ENCODE measurements at places on chromosomes 6 and 20.

DNA sequence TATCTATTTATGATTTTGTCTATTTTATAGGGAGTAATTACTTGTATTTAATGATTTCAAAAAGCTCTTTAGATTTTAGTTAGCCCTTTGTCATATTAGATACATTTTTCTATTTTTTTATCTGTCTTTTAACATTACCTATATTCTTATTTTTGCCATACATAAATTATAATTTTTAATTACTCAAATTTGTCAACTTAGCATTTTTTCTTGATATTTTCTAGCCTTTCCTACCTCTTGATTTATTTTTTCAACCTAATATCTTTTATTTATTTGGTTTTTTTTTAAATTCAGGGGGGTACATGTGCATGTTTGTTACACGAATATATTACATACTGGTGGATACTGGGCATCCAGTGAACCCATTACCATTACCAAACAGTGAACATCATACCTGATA is 114.3 kb upstream of the F13A1 start:
- no peak for DNase-seq

GRCh38 chr6:158061709-158062461 is 80.2 kb downstream of the SYNJ2 start:
- DNase-seq = no peak

DNA sequence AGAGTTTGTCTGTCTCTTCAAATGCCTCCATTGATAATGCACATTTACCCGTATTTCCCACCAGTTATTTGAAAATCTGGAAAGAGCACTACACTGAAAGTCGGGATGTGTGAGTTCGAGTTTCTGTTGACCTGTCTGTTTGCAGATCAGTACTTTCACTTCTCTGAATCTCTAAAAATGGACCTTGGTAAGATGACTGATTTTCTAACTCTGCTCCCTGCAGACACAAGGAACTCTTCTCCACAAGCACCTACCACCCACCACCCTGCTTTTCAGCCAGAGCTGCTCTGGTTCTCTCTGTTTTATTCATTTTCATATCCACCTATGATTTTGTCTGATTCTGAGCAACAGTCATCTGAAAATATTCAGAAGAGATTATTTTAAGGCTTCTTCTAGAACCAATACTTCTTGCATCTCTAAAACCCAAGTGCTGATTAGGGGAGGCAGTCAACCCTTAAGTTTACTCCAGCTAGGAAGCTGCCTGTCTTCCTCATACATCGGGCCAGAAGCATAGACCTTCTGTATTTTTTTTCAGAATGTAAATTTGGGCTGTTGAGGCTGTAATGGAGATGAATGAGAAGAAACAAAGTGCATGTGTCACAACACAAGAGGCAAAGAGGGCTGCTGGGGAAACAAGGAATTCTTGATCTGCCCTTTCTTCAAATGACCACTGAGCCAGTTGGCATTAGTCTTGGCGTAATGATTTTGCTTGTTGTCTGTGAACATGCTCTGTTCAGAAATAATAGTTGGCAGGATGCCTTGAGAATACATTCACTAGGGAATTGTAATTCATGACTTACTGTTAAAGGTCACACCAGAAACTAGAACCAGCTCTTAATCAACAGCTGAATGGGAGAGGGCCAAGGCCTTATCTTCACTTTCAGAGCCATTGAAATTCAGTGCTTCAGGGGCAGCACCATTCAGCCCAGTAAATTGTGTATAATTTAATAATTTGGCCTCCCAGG is 85.4 kb upstream of the MYLIP start:
- DNase-seq = no peak

DNA sequence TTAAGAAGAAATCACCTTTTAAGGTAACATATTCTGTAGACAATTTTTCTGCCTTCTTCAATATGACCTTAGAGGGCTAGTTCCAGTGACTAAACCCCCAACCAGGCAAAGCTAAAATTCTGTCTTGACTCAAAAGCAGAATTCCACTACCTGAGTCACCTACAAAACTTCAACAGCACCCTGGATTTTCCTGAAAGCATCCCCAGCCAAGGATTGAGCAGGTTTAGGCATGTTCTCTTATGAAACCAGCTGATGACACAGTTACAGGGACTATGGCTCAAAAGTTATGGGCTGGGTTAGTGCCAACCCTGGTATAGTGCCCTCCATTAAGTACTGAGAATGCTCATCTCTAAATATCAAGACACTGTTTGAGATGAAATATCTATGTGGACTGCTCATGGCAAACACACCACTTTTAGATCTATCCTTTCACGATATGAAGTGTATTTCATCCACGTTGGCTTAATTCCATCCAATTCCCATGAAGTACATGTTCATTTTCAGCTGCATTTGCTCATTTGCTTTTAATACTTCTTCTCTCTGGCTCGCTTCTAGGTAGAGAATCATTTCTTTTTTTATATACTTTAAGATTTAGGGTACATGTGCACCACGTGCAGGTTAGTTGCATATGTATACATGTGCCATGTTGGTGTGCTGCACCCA is 53.6 kb upstream of the TNFAIP3 start:
- no peak for DNase-seq

DNA sequence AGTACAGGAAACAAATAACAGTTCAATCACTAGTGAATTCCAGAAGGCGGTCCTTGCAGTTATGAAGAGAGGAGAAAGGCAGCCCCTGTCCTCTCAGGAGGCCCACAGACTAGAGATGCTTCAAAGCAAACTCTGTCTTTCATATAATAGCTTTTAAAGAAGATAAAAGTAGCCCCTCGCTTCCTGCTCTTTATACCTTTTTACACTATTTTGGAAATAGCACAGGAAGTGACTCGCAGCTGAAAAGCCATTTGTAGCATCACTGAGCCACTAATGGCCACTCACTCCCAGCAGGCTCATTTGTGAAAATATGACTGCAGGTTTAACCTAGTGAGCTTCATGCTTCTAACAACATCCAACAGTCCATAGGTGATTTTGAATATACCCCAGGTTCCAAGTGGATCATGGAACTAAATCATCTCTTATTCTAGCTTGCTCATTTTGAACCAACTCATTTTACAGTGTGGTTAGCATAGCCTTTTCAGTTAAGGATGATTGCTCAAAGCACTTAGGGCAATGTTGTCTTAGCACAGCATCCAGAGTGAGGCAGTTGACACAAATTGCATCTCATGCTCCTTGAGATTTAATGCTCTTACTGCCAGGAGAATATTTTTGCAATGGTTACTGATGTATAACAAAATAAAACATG is 136.0 kb upstream of the NRSN1 start:
- DNase-seq = no peak

GRCh38 chr6:141244366-141244765 is 888.4 kb upstream of the GJE1 start:
- DNase-seq = no peak

DNA sequence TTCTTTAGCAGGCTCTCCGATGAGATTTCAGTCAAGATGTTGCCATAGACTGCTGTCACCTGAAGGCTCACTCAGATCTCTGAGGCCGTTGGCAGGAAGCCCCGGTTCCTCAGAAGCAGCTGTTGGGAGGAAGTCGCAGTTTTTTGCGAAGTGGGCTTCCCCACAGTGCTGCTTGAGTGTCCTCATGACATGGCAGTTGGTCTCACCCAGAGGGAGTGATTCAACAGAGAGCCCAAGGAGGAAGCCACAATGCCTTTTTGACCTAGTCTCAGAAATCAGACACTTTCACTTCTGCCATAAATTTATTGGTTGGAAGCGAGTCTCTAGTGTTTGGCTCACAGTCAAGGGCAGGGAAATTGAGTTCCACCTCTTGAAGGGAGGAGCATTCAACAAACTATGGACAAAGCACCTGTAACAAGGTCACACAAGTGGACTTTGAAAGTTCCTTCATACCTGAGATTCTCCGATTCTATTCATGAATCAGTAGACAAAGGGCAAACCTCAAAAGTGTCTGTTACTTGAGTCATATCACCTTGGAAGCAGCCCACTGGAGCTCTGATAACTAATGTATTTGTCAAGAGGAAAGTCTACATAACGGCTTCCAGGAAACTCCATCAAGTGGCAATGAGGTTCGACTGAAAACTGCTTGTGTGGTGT is 208.3 kb downstream of the TASP1 start:
- DNase-seq = no peak

GRCh38 chr6:157637941-157638662 is 184.9 kb upstream of the SNX9 start:
- DNase-seq = no peak

DNA sequence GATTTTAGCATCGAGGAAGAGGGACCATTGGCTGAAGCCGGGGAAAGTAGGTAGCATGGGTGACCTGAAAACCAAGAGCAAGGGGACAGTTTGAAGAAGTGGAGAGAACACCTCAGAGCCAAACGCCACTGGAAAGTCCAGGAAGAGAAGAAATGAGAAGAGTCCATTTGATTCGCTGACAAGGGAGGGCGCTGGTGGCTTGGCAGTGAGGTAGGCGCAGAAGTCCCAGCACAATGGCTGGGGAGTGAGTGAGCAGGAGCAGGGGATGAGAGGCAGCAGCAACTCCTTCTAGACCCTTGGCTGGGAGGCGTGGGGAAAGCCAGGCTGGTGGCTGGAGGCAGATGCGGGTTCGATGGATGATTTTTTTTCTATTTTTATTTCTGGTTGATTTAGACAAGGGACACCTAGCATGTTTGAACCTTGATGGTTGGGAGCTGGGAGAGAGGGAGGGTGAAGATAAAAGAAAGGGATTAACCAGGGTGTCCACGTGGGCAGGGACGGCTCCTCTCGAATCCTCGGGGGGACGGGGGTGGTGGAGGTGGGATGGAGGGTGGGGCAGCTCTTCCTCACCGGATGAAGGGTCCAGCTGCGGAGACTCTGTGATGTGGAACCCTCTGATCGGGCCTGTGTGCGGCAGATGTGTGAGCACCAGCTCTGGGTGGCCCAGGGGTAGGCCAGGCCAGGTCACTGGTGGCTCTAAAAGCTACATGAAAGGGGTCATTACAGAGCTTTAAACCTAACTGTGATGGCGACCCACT is 164.2 kb downstream of the NFATC2 start:
- DNase-seq = peak; percentile 20

DNA sequence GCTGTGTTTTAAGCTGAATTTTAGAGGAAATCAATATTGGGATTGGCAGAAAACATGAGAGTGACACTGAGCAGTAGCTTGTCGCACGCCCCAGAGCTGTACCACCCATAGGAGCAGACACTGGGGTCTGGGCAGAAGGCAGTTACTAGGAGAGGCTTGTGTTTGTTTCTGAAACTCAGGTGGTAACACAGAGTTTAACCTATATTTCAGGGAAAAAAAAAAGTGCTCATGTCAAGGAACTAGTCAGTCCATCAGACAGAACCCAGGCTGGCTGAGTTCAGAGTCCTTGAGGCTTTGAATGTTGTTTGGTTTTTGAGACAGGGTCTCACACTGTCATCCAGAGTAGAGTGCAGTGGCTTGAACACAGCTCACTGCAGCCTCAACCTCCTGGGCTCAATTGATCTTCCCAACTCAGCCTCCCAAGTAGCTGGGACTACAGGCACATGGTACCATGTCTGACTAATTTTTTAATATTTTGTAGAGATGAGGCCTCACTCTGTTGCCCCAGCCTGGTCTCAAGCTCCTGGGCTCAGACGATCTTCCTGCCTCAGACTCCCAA is 6.6 kb downstream of the SLC22A1 start:
- no peak for DNase-seq

- no peak for DNase-seq
These were observed 73.7 kb downstream of the SLC22A3 start for GRCh38 chr6:160421854-160422253.

DNA sequence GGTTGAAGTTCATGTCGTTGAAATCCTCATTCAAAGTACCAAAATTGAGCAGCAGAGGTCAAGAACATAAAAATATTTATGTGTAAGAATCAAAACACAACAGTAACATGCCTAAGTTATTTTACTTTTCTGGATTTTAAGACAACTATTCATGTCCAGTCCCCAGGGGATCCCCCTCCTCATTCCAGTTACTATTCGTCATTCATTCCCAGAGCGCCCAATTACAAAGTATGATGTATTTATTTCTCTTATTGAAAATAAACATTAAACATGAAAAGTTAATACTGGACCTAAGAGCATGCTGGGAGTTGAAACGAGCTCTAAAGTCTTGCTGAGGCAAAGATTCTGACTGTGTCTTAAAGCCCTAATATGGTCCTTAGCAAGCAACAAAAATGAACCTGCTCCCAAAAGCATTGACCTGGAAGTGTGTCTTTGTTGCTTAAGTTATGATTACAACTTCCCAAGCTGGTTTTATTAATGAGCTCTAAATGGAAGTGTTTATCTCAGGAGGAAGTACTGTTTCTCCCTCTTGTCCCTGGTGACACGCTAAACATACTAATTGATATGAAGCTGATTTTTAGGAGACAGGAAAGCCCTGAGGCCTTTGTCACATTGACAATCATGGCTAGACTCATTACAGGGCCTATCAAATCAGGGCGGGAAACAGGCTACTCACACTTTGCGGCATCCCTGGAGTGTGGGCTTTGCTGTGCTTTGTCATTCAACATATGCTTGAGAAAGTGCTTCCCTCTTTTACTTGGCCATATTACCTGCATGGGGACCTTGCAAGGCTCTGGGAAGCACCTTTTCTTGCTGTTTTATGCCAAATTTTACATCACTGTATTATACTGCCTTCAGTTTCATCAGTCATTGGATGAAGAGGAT is 192.2 kb upstream of the DTNBP1 start:
- DNase-seq = no peak

DNA sequence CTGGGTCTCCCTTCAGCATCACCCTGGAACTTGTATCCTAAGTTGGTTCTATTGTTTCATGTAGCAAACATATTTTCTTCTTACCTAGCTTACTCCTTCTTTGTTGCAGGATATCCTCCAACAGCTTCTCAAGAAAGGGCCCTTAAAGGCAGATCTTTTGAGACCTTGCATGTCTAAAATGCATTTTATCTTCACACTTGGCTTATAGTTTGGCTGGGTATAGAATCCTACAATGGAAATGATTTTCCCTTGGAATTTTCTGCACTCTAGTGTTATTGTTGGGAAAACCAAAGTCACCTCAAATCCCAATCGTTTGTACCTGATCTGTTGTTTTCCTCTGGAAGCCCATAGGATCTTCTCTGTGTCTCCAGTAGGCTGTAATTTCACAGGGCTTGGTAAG is 12.1 kb upstream of the TGM6 start:
- DNase-seq = no peak

GRCh38 chr6:31952140-31952805 is 6.4 kb downstream of the CFB start:
- peak; percentile 52 for DNase-seq

- peak; percentile 41 for DNase-seq
These were observed 1163.6 kb upstream of the CITED2 start for GRCh38 chr6:140537834-140538705.

DNA sequence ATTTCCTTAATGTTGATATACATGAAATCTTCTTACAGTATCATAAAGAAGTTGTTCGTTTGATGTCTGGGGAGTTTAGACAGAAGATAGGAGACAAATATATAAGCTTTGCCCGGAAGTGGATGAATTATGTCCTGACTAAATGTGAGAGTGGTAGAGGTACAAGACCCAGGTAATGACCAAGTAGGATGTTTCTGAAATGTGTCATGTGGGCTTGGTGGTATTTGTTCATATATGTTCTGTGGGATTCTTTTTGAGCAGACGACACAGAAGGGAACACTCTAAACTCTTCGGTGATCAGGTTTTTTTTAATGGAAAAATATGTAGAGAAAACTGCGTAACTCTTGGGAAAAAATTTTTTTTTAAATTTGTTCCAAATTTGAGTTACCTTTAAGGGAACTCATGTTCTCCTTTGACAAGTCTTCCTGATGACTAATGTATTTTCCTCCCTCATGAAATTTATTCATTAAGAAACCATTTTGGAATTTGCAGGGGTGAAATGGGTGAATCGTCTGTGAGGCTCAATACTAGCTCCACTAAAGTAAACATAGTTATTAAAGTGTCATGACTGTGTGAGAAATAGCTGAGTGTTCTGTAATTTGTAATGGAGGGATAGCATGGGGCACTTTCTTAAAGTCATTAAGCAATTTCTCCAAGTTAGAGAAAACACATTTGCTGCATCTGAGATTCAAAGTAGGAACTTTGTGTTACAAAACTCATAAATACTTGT is 100.6 kb downstream of the MAP3K4 start:
- no peak for DNase-seq
